ENCODE measurements at places on chromosomes 5 and 9. TPM values are rescaled to one million over a fixed set of nuclear protein-coding genes. Genes with fewer than 3 reads are reported as not detected.

POLR3G gene
- polyA plus RNA-seq: 9.1 TPM

PCDHB14 gene
- 0.86 TPM for polyA plus RNA-seq

TYRP1 gene
- polyA plus RNA-seq: 0.11 TPM

FAM163B gene
- not detected for polyA plus RNA-seq

PCDHGC3 gene
- 109 TPM for polyA plus RNA-seq
